ENCODE measurements at places on chromosomes 3 and 15.

DNA sequence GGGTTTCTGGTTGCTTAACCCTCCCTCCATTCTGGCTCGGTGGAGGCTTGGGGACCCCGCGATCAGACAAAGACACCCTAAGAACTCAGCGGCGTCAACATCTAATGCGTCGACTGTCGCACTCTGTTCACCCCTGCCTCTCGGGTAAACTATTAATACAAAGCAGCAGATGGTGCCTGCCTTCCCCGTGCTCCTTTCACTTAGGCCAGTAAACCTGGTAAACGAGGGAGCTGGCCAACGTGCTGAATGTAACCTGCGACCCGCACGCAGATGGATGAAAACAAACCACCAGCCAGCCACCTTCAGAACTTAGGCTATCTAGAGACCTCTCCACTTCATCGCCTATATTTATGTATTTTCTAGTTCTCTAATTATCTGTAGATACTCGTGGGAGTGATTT, 848 bp upstream of the CADPS start:
- no peak for DNase-seq

GRCh38 chr15:75327005-75327404, 8.9 kb upstream of the COMMD4 start:
- no peak for DNase-seq

DNA sequence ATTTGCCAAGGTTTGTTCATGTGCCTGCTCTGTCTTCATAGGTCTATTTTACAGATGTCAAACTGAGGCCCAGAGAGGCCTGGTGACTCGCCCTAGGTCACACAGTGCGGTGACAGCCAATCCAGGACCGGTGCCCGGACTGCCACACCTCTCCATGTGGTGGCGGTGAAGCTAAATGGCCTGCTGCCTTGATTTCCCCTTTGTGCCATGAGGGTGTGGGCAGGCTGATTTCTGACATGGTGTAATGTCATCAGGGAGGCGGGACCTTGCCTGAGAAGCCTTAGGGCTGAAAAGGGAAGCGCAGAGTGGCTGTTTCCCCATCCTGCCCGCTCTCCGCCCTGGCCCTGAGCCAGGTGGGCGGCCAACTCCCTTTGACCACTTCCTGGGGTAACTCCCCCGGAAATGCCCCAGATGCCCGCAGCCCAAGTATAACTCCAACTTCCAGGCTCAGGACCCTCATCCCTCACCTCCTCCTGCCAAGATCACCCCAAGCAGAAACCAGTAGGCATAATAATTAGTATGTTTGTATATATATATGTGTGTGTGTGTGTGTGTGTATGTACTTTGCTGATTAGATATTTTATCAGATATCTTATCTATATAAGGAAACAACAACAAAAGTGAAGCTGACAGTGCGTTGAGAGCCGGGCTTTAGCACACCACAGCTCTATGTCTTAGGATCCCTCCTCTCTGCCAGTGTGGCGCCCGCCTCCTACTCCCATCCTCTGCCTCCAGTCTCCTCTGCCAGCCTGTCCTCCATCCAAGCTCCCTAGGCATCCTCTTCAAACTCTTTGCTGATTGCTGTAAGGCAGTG, 63.9 kb downstream of the IQSEC1 start:
- peak; percentile 58 for DNase-seq

DNA sequence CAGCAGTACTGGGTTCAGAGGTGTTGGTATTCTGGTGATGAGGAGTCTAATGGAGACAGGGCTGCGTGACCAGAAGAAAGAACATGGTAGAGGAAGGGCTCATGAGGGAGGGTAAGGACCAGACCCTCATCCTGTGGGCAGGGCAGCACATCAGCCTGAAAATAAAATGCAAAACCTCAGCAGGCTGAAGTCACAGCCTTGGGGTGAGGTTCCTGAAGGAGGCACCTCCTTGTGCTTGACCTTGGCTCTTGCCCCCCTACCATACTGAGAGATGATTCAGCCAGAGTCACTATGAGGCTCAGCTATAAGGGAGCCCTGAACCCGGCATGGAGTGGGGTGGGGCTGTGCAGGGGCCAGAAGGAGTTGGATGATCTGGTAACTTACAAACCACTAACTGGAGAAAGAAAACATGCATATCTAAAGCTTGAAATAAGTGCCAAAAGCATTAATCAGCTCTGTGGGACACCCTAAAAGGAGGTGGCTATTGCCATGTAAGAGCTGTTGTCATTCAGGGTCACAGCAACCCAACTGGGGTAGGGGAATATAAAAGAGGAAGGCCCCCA, 60.2 kb downstream of the CORO2B start:
- DNase-seq = no peak

Data from activated naive CD4-positive, alpha-beta T cell treated with Interleukin-2 at 50 U/mL for 16 hours (primary cell).